Adrenal gland (tissue), 19 donors: ENCODE measurements at places on chromosomes 5 and 9. TPM values are rescaled to one million over a fixed set of nuclear protein-coding genes. Genes with fewer than 3 reads are reported as not detected.

Gene ASS1
- polyA plus RNA-seq: 122 TPM

Gene SLC2A8
- 54.1 TPM for polyA plus RNA-seq

Gene PGM5
- polyA plus RNA-seq: 28.3 TPM

Gene FREM1
- 4.7 TPM for polyA plus RNA-seq

Gene SLC35D2
- polyA plus RNA-seq: 12.3 TPM

Gene CMYA5
- polyA plus RNA-seq: 0.54 TPM

Gene ARAP3
- 21.7 TPM for polyA plus RNA-seq

Gene IL5
- not detected for polyA plus RNA-seq

Gene TSSK1B
- not detected for polyA plus RNA-seq

DNA sequence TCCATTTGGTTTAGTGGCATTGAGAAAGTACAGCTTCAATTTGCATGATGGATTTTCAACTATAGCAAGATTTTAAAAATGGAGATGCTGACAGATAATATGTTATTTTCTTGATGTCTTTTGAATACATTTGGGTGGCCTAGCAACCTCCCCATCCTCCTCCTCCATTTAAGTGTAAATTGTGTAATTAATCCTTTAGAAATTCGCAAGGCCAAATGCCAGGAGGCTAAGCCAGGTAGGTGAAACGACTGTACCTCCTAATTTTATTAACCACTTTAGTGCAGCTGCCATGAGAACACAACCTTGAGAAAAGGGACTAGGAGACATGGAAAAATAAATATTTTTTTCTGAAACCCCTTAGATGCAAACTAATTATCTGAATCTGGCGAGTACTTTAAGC is 248.8 kb downstream of the MRPS30 start:
- no peak for DNase-seq

DNA sequence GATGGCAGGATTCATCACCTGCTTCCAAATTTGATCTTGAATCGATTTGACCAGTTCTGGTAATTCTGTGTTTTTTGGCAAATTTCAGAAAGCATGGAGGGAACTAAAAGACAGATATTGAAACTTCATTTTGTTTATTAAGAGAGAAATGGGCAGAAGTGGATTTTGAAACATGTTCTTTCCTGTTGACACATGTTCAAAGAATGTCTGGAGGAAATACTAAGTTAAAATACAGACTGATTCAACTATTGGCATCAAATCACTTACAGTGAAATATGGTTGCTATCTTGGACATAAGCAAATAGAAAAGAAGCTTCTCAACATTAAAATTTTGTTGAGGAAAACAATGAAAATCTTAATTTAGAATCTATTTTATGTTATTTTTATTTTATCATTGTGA is 19.3 kb upstream of the GZMK start:
- no peak for DNase-seq

GRCh38 chr5:133962131-133962530 is 6.3 kb downstream of the C5orf15 start:
- DNase-seq: no peak

- DNase-seq: no peak
Observed at GRCh38 chr5:87524217-87524616, 111.5 kb upstream of the CCNH start.

GRCh38 chr9:7216004-7216841 is 458.4 kb downstream of the KDM4C start:
- no peak for DNase-seq

DNA sequence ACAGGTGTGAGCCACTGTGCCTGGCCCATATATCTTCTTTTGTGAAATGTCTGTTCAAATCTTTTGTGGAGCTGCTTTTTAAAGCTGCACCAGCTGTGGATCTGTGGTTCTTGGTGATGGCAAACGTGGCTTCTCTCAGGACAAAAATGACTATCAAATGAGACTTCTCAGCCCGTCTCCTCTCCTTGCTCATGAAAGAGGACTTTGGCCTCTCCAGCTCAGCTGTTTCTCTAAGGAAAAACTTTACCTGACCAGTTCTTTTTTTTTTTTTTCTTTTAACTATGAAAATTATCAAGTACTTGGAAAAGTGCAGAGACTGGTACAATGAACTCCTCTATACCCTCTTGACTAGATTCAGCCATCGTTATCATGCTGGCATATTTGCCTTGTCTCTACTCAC is 44.8 kb downstream of the RALGPS1 start:
- DNase-seq: no peak

- DNase-seq: peak; percentile 23
Observed at GRCh38 chr5:135543485-135544304, 7.9 kb upstream of the NEUROG1 start.

GRCh38 chr9:23779220-23779619 is 46.8 kb downstream of the ELAVL2 start:
- DNase-seq: no peak

DNA sequence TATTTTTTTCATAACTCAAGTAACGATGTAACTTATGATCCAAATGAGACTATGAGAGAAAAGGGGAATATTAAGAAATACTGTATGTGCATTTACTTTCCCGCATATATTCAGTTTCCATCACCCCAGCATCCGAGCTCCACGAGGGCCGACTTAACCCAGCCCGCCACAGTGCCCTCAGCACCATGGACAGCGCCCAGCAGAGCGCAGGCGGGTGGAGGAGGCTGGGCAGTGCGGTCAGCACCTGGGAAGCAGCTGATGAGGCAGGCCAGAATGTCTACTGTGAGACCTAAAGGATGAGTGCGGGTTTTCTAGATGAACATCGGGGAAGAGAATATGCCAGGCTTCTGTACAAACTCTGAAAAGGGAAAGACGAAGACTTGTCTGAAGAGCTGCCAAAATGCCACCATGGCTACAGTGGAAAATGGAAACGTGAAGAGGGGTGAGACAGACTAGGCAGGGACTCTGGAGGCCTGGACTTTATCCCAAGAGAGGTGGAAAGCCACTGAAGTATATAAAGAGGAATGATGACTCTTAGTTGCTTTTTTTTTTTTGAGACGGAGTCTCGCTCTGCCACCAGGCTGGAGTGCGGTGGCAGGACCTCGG is 34.5 kb upstream of the MED27 start:
- DNase-seq: peak; percentile 65

DNA sequence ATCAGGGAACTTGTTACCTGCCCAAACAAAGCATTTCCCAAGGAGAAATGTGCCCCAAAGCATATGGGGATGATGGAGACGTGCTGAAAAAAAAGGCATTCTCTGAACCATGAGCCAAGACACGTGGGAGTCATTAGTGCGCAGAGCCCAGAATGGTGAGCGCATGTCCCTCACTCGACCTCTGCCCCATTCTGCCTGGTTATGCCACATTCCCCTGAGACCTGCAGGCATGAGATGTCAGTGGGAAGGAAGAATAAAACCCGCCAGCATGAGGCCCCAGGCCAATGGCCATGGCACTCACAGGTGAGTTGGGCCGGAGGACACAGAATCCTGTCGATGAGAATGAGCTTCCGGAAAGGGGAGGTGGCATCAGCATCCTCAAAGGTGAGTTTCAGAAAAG is 228.9 kb downstream of the CDK5RAP2 start:
- no peak for DNase-seq

GRCh38 chr5:161400583-161400982 is 145.9 kb downstream of the GABRB2 start:
- DNase-seq: no peak

GRCh38 chr9:127122176-127123063 is at the start of gene ANGPTL2:
Gene ANGPTL2, minus strand, starts transcription at chr9:127122635. Its CDS starts 13,904 bp downstream, at chr9:127108731.
- peak; percentile 87 for DNase-seq
